Stimulated activated CD8-positive, alpha-beta memory T cell treated with anti-CD3 and anti-CD28 coated beads, Interleukin-4, amount 100 ng/mL, for 4 hours (primary cell): ENCODE measurements at places on chromosomes 2 and 18.

- DNase-seq = no peak
These were observed 357.6 kb upstream of the SETBP1 start for GRCh38 chr18:44323125-44323524.

DNA sequence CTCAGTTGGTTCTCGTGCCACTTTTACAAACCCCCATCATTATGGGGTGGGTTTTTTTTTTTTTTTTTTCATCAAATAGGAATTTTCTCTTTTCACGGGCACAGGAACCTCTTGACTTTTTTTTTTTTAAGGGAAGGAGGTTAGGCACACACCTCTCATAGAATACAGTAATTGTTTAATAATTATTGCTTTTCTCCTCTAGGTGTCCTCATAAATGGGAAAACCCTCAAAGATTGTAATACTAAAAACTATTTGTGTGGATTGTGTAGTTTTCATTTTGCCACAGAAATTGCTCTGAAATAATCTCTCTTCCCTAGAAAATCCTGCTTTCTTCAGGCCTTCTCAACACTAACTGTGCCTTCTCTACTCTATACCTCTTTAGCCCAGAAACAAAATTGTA lies 147.3 kb downstream of the GREB1L start:
- DNase-seq = no peak

- no peak for DNase-seq
These were observed 81.7 kb downstream of the FAM161A start for GRCh38 chr2:61771904-61772845.

- no peak for DNase-seq
These were observed 255.8 kb upstream of the HNRNPA3 start for GRCh38 chr2:176956791-176957190.

DNA sequence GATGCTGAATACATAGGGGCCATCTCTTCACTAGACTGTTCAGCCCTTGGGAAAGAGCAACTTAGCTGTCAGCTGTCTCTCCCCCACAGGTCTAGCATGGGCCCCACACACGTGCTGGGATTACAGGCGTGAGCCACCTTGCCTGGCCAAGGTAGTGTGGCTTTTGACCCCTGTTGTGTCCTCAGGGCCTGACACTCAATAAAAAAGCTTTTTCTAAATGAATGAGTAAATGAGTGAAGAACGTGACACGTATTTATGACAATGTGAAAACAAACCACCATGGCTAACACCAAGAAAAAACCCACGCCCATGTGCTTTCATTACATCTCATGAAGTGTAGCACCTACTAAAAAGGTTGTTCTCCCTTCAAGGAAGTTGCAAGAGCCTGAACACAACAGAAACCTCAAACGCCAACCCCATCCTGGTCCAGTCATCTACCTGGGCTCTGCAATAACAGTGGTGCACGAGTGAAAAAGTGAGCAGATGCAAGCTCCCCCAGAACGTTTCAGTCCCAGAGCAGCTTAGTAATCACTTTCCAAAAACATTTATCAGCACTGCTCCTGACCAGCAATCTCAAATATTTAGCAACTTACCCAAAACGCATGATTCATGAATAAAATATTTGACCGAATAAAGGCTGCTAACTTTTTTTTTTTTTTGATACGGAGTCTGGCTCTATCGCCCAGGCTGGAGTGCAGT lies 3.4 kb downstream of the WDFY1 start:
- DNase-seq = no peak

- no peak for DNase-seq
These were observed 71.3 kb downstream of the FMNL2 start for GRCh38 chr2:152406119-152406835.

GRCh38 chr2:65355186-65355831 lies 77.1 kb downstream of the SPRED2 start:
- DNase-seq = no peak

GRCh38 chr2:168216351-168217005 lies 30.9 kb downstream of the STK39 start:
- no peak for DNase-seq

DNA sequence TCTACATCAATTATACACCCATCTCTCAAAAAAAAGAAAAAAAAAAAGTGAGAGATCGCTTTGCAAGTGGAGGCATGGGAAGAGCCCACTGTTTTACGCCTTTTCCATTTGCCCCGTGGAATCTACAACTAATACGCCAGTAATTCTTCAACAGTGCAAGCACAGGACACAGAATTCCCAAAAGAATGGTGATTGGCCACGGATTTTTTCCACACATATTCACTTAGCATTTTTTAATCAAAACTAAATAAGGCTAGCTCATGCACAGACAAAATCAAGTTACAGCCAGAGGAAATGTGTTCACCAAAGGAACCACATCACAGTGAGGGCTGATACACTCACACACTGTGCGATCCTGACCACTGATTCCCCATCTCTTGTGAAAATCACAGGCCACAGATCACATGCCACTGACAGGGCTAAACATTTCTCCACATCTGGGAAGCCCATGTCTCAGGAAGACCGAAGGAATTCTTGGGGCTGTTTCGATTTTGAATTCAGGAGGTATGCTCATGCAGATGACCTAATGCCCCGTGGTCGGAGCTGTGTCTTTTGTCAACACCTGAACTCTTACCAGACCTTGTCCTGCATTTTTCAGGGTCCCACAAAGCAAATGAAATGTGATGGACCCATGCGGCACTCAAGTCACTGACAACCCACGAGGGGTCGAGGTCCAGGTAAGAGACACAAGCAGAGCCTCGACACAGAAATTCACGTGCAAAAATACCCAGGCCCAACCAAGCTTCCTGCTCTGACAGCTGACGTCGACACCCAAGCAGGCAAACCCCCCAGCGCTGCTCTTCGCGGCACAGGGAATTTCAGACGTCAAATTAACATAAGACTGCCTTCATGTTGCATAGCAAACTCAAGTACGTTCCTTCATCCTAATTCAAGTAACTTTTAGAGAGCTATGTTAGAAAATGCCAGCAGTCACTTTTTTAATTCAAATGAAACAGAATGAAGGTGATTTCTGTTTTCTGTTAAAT lies 69.6 kb downstream of the ZNF516 start:
- DNase-seq = no peak

GRCh38 chr2:60557486-60557864 lies 4.0 kb upstream of the BCL11A start:
- DNase-seq = no peak

DNA sequence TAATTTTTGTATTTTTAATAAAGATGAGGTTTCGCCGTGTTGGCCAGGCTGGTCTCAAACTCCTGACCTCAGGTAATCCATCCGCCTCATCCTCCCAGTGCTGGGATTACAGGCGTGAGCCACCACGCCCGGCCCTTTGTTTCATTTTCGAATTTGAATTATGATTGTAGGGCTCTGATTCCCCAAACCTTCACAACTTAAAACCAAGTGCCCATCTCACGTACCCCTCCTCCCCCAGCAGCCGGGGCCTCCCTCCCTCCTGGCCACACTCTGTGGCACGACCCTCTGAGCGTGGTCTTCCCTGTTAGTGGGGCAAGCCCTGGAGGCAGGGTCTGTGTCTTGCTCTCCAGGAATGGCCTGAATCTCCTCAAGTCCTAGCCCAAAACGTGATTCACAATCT lies 166.5 kb downstream of the ASB1 start:
- DNase-seq = no peak

- peak; percentile 10 for DNase-seq
These were observed 497.6 kb upstream of the FAM98A start for GRCh38 chr2:34096562-34097171.

DNA sequence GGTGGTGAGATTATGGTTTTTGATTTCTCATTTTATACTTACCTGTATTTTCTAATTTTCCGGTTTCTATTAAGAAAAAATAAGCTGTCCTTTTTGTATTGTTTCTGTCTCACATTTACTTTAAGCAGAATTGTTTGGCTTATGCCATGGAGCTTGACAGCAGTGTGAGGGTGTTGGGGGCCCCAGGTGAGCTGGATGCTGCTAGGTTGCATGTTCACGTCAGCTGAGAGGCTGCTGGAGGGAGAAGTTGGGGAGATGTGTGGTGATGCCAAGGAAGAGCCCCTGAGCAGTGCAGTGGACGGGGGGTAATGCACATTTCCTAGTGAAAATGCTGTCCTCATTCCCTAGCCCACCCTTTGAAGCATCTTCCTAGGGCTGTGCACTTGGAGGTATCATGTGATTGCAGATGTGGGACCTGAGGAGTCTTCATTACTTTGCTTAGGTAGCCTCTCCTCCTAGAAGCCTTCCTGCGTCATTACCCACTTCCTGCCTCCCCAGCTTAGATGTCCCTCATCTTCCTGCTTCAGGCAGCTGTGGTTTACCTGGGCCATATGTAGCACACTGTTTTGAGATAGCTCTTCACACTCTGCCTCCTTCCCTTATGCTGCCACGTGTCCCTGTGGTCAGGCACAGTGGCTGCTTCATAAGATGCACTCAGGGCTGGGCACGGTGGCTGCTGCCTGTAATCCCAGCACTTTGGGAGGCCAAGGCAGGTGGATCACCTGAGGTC lies 16.2 kb downstream of the ATG16L1 start:
- peak; percentile 49 for DNase-seq

- no peak for DNase-seq
These were observed 77.3 kb upstream of the KCNH7 start for GRCh38 chr2:162915858-162916257.

GRCh38 chr2:122610948-122611609 lies 855.6 kb downstream of the TSN start:
- DNase-seq = no peak

DNA sequence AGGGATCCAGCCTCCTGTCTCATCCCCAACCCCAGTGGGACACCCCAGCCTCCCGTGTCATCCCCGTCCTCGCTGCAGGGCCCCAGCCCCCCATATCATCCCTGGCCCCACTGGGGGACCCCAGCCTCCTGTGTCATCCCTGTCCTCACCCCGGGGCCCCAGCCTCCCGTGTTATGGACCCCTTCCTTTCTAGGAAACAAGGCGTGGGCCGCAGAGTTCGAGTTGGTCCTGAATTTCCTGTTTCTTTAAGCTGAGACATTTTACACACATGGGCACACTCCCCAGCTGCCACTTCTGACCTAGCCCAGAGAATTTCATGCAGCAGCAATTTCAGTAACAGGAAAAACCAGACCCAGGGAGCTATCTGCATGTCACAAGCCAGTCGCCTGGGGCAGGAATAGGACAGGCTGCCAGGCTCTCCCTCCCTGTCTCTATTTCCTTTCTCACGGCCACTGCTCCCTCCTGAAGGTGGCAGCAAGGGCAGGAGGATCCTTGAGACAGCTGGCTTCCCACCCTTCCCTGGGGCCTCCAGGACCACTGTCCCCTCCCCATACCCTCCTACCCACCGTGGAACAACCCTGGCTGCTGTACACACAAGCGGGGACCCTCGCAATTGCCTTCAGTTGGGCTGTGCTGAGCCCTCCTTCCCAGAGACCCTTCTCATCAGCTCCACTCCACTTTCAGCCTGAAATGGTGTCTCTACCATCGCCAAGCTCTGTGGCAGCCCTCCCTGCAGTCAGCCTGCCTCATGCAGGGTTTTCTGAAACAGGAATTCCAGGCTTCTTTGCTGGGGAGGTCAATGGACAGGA lies 141.9 kb upstream of the ID2 start:
- DNase-seq = no peak

DNA sequence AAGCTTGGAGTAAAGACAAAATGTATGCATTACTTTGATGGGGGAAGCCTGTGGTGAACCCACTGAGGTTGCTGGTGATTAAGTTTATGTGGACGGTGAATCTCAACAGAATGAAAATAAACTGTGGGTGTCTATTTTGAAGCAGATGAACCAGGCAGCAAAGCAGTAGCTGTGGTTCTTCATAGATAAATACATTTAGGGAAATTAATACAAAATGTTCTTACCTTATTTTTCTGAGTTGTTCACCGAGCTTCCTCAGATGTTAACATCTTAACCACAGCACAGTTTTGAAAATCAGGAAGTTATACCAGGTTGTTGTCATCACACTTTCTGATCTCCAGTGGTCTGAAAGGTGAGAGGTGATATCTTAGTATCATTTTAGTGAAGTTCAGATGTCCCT lies 53.9 kb downstream of the NCK2 start:
- DNase-seq = no peak

DNA sequence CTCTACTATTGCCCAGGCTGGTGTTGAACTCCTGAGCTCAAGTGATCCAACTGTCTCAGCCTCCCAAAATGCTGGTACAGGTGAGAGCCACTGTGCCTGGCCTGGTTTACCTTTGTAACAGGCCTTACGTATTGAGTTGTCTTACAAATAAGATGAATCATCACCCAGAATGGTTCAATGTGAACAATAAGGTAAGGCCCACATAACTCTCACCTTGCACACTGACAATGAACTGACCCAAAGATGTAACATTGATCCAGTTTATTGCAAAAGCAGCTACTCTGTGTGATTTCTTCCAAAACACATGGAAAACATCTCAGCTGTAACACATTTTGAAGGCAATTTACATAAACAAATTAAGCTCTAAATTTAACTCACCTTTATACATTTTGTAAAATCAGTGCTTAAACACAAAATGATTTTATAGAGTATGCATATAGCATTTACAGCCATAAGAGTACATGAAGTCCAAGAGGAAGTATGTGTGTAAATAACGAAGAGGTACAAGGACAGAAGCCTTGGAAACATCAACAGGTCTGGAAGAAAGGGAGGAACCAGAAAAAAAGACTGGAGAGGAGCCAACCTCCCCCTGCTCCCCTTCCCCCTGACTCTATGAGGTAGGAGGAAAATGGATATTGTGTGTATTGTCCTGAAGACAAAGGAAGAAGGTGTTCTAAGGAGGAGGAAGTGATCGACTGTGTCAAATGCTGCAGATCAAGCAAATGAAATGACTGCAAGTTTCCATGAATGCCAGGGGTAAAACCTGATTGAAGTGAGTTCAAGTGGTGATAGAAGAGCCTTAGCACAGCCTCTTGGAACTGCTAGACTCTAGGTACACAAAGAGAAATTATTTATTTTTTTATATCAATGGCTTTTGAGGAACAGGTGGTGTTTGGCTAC lies 5.6 kb upstream of the WDFY1 start:
- DNase-seq = no peak

- DNase-seq = no peak
These were observed 443.6 kb downstream of the TDRD15 start for GRCh38 chr2:21567395-21567794.

- no peak for DNase-seq
These were observed 166.2 kb downstream of the TCF4 start for GRCh38 chr18:55421615-55422419.

DNA sequence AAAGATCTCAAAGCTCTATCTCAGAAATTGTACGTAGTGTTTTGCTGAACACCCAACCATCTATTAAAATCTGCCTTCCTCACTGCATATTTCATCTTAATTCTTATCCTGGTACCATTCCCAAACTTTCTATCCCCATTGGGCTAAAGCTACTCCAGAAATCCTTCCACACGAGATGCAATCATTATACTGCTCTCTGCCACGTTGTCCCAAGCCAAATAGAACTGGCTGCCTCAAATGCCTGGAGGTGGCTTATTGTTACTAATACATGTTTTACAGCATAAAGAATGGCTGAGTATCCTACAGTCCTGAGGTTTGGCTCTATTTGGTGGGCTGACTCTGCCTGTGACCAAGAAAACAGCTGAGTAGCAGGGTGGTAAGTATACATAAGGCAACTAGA lies 306.0 kb upstream of the ACVR2A start:
- no peak for DNase-seq

DNA sequence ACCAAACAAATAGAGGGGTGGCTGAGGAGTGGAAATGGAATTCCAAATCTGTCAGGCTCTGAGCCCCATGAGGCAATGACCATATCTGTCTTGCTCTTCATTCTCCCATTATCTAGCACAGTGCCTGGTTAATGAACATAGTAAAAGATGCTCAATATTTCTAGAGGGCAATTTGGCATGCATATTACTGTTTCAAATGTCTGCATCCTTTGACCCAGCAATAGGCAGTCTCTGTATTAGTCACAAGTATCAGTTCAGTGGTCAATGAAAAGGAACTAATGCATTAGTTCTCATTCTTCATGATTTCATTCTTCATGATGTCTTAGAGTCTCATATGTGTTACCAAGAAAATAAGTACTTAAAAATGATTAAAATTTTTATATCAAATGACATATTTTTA lies 28.4 kb upstream of the MALL start:
- DNase-seq = no peak
